Activated T-helper 1 cell treated with anti-CD3 and anti-CD28 coated beads, Interleukin-2, amount 50 U/mL, for 16 hours (primary cell): ENCODE measurements at places on chromosomes 7 and 10.
A peak's percentile ranks its signal among the peaks of the same experiment; 100 is the strongest.

- DNase-seq = no peak
These were observed 60.3 kb upstream of the NFKB2 start for GRCh38 chr10:102335184-102335583.

DNA sequence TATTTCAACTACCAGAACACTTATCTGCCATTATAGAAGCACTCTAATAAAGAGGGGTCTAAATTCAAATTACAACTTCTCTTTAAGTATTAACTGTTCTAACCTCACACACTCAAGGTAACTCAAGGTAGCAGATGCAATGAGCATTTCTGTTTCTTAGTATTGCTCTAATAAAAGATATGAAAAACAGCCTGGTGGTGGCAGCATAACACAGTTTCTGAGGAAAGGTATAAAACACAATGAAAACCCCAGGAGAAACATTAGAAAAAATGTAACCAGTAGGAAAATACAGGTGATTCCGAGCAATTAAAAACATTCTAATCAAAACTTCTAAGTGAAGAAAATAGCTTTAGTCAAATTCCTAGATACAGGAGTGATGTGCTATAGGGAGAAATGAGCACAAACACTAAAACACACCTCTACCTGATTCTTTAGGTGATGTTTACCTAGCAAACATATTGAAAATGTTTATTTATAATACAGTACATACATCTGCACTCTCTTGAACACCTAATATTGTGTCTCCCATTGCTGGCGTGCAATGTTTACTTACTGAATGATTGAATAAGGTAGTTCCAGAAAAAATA is 3.5 kb downstream of the MKRN1 start:
- no peak for DNase-seq

DNA sequence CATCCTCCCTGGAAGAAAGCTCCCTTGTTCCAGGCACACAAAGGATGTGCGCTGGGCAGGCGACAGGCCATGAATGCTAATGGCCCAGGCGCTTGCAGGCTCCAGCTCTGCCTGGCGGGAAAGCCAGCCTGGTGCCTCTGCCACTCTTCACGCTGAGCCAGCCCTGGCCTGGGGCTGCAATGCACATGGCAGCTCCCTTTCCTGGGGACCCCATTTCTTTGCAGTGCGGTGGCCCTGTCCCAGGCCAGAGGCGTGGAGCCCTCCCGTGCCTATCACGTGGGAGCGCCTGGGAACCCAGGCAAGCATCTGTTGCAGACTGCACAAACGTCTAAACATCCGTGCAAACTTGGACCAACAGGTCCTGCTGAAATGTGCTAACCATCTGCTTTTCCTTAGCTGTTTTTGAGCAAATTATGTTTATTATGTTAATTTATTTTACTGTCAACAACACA is 152.1 kb upstream of the LYZL2 start:
- DNase-seq = no peak

- DNase-seq = no peak
These were observed 59.1 kb upstream of the COL1A2 start for GRCh38 chr7:94335586-94335985.

GRCh38 chr7:26328498-26329390 is 37.1 kb downstream of the SNX10 start:
- DNase-seq = no peak

GRCh38 chr7:89377219-89377618 is 581.7 kb upstream of the TEX47 start:
- DNase-seq = no peak

DNA sequence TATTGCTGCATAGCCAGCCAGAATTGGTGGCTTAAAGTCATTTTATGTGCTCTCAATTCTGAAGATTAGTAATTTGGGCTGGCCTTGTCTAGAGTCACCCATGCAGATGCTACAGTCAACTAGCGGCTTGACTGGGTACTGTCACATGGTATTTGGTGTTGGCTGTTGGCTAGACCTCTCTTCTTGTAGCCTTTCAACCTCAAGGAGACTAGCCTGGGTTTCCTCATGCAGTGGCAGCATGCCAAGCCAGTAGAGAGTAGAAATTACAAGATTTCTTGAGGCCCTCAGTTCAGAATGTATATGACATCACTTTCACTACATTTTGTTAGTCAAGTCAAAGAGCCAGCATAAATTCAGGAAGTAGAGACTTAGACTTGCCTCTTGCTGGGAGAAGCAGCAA is 3.7 kb upstream of the ZNF800 start:
- no peak for DNase-seq

GRCh38 chr10:100359030-100359432 is 12.0 kb downstream of the SCD start:
- DNase-seq = no peak

- DNase-seq = no peak
These were observed 125.4 kb upstream of the PPP2R2D start for GRCh38 chr10:131775433-131775832.

DNA sequence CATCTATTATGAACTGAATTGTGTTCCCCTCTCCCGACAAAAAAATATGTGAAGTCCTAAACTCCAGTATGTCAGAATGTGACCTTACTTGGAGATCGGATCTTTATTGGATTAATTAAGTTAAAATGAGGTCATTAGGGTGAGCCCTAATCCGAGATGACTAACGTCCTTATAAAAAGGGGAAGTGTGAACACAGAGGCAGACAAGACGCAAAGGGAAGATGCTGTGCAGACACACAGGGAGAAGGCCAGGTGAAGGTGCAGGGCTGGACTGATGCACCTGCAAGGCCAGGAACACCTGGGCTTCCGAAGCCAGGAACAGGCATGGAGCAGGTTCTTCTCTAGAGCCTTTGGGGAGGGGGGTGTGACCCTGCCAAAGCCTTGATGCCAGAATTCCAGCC is 187.8 kb downstream of the PARD3 start:
- no peak for DNase-seq

- no peak for DNase-seq
These were observed 181.8 kb upstream of the PRSS1 start for GRCh38 chr7:142567201-142568075.

DNA sequence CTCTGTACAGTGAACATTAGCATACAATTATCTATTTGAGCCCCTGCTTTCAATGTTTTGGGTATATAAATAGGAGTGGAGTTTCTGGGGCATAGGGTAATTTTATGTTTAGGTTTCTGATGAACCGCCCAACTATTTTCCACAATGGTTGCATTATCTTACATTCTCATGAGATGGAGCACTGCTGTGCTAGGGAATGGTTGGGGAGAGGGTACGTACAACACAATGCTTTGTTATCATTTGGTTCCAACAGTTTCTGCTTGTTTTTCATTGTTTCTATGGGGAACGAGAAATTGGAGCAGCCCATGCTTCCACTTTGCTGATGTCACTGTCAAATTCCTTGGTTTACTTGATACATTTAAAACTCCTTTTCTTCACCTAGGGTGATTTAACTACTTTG is 1115.3 kb downstream of the REEP3 start:
- no peak for DNase-seq

- DNase-seq = no peak
These were observed 12.7 kb downstream of the ACADSB start for GRCh38 chr10:123021517-123021916.

GRCh38 chr10:14787938-14788337 is 13.2 kb upstream of the FAM107B start:
- DNase-seq = no peak

GRCh38 chr10:62045765-62046521 is 144.4 kb downstream of the ARID5B start:
- DNase-seq = no peak

DNA sequence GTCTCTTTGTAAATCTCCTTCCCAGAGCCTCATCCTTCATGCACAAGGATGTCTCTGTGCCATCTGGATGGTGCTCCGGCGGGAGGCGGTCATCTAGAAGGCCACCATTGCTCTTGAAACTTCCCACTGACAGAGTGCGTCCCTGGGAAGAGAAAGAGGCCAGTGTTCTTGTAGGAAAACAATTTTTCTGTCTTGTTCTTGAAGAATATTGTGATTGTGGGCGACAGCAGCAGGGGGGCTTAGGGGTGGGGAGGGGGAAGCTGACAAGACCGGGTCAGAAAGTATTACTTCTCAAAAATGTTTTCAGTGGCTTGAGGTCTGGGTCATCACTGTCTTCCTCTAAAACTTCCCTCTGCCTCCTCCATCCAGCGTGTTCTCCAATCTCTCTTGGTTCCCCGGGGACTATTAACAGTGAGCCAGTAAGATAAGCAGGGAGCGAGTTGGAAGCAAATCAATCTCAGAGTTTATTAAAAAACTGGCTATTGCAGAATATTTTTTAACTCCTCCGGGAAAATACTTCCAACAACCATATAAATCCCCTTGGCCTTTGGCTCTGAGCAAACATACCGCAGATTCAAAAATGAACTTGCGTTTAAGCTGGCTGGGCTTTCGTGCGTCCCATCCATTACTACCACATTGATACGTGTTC is 597.8 kb upstream of the MGMT start:
- DNase-seq = no peak

DNA sequence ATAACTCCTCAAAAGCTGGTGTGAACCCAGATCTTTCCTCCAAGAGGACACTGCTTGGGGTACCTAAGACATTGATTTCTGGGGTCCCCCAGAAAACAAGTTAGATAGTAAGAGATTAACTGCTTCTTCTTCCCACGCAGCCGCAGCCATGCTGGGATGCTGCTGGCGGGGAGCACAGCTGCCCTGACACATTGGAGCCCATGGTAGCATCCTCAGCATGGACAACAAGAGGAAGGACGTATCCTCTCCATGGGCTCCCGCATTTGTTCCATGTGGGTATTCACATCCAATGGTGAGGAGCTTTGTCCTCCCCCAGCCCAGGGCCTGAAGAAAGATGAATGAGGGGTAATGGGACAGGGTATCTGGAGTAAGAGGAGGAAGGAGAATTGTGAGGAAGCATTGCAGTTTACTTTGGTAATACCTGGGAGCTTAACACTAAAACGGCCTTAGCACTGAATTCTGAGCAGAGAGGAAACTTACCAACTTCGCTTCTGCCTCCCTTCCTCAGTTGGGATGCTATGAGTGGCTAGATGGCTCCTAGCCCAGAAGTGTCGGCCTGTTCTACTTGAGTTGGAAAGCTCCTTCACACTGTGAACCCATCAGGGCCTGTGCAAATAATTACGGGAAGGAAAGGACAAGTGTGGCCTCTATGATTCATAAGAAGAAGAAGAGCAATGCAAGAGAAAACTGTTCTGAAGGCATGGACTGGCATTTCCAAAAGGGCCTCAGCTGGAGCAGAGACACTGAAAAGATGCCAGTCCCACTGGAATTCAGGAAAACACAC is 43.9 kb downstream of the C10orf120 start:
- no peak for DNase-seq

DNA sequence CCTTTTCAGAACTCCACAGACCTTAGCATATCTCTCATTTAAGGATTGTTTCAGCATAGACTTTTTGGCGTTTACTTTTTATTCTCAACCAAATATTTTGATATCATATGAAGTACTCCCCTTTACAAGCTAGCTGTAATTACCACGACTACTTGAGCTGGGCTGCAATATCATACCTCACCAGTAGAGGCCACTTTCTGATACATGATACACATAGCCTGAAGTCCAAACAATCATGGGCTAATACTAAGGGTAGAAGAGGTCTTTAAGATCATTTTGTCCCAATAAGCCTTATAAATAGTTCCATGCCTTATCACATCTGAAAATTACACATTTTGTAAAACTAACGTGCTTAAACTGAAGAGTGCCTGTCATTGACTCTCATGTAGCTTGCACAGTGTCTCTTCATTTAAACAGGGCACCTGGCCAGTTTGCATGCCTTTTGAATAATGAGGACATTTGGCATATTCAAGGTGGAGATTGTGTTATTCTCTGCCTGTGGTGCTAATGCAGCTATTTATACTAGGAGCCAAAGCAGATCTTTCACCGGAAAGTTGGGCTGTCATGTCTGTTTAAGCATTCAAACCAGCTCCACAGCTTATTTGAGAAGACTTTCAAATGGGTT is 403.7 kb upstream of the ZMIZ1 start:
- no peak for DNase-seq

GRCh38 chr7:111138193-111138569 is 47.3 kb downstream of the LRRN3 start:
- DNase-seq = peak; percentile 8

DNA sequence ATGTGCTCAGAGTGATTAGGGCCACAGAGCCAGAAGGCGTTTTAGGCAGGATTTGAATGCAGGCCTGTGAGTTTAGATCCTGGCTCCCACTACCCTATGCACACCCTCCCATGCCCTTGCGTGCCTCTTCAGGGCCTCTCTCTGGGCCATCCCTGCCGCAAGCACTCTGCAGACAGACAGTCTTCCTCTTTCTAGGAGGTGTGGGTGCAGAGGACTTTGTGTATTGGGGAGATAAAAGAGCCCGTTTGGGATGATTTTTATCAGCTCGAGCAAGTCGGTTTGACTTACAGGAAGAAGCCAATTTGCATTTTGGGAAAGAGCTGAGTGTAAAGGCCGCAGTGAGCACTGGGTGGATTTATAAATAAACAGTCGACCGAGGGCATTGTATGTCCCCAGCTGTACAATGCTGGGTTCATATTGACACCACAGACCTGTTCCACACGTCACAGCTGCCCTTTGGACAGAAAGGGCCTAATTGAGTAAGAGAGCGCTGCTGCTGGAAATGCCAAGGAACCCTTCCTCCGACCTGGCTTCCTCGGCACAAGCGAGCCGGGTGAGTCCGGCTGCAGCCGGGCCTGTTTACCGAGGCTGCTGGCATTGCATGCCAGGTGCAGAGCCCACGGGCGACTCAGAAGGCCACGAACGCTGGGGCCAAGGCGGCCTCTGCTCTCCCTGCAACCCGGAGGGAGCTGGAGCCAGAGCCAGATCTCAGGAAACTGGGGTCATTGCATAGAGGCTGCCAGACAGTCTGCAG is 25.1 kb downstream of the ZMIZ1 start:
- DNase-seq = no peak

GRCh38 chr10:99976886-99977665 is 32.7 kb downstream of the DNMBP start:
- no peak for DNase-seq
